Thyroid gland (tissue), 4 donors: ENCODE measurements at places on chromosomes 6 and 20.

GRCh38 chr6:159951772-159952171 is 17.1 kb upstream of the IGF2R start:
- no peak for DNase-seq

DNA sequence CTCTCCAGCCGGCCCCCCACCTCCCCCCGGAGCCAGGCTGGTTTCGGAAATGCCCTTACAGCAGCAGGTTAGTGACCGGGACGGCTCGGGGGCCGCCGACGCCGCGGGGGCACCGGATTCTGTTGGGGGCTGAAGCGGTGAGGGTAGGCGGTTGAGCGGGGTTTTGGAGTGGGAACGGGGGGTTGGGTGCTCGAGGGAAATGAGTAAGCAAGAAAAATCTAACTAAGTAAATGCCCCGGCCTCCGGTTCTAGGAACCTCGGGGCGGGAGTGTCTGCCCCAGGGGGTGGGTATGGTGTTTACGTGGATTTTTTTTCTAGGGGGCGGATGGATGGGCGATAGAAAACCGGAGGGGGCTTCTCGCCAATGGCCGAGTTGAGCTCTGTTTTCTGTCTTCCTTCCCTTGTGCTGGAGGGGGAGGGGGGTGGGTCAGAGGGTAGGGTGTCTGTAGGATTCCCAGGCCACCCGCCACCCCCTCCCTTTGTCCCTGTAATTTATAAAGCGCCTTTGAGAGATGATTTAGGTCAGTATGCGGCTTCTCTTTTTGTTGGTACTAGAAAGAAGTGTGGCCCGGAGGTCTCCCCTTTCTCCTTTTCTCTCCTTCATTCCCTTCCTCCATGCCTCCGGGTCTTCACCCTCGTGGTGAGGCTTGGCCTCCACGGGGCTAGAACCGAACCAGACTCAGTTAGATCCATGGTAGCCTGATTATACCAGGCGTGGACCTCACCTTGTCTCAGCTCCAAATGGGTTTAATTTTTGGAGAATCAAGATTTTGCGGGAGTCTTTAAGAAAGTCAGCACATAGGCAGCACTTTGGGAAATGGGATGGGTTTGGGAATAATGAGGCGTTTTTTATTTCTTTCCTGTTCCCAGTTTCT is 2.3 kb downstream of the E2F3 start:
- DNase-seq = peak; percentile 14

- no peak for DNase-seq
These were observed 522.5 kb downstream of the CD83 start for GRCh38 chr6:14639983-14640599.

DNA sequence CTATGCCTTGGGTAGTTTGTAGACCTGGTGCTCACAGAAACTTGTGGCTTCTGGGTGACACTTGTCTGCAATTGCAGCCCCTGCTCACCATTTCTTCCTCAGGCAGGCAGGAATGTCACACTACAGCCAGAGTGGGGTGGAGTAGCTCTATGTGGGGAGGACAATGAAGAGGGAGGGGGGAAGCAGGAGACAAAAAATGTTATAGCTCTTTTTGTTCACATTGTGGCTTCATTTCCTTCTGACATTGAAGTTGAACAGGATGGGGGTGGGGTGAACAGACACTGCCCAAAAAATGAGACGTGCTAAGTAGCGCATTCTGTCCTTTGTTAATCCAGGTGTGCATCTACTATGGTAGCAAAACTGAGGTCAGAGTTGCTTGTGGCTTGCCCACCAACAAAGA is at the start of gene THEMIS:
TSS of gene THEMIS (minus strand) at position 124 of the 400 bp plus-strand sequence. CDS start 126 bp downstream, outside the sequence.
- no peak for DNase-seq

DNA sequence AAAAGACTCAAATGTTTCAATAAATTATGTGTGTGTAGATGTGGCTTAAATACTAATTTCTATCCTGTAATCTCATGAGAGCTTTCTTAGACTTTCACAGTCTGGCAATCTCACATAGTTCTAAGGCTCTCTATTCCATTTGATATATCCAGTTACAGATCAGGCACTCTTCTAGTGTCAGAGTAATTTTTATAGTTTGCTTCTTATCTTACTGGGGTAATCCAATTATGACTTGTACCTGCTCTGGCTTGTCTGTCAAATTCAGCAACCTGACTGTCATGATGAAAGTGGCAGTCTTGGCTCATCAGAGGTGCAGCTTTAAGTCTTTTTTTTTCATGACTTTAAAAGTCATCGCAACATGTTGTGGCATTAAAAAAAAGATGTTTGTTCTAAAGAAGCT is 513.2 kb upstream of the MAN1A1 start:
- no peak for DNase-seq

DNA sequence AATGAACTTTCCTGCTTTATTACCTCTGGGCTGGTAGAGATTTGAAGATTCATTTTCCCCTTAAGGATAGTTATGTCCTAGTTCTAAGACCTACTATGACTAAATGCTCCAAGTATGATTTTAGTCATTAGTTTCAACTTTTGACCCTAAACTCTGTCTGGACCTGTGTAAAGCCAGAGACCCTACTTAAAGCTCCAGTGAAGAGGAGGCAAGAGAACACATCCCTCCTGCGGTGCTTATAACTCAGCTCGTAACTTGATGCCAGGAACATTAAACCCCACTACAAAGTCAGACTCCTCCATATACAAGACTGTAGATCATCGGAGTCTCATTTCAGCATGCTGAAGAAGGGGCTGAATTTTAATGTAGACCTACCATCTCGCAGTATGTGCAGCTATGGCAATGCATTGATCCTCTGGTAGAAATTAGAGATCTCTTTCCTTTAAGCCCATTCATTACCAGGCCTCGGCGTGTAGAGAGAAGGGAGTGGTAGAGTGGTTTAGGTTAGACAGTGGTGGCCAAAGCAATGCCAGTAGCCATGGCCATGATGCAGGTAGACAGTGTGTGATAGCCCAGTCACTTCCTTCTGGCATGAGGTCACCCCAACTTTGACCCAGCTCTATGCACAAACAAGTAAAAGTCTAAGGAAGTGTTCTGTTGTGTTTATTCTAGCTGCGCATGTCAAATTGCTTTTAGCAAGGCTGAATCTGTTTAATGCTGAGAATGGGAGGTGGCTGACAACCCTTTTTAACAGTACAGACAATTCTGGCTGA is 34.8 kb upstream of the MYB start:
- no peak for DNase-seq

GRCh38 chr6:163779727-163780284 is 365.3 kb downstream of the QKI start:
- DNase-seq = no peak

- DNase-seq = no peak
These were observed 444.4 kb downstream of the UTRN start for GRCh38 chr6:144729502-144729901.
